Chondrocyte (in vitro differentiated cells): ENCODE measurements at places on chromosomes 12 and 14. TPM values are rescaled to one million over a fixed set of nuclear protein-coding genes. Genes with fewer than 3 reads are reported as not detected.

STON2 gene
- total RNA-seq, result not detected in 3 replicates

- H3K4me3 ChIP-seq, result no peak overlapping the region
- no peak for DNase-seq
- no peak overlapping the region for H3K27ac ChIP-seq
- H3K4me1 ChIP-seq, result peaks cover 26% of the 10 kb centered on the region
- H3K36me3 ChIP-seq, result peaks cover 2% of the 10 kb centered on the region
These were observed 36.5 kb downstream of the FOS start for GRCh38 chr14:75315144-75315543.

DNA sequence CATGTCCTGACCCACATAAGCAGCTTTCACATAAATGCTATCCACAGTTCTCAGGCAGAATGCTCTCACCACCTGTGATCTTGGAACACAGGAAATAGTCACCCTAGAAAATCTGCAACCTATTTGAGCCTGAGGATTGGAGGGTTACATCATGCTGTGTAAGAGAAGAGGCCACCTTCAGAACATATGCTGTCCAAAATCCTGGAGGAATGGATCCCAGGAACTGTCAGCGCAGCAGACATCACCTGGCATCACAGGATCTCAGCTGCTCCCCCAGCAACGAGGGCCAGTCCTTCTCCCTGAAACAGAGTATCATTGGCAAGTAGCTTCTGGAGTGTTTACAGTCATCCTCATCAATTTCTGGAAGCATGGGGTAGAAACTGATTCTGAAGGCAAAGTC, 63.2 kb upstream of the LTA4H start:
- no peak for DNase-seq
- H3K4me1 ChIP-seq, result peaks cover 13% of the 10 kb centered on the region
- H3K4me3 ChIP-seq, result no peak overlapping the region
- no peaks in the 10 kb centered on the region for H3K36me3 ChIP-seq
- H3K27me3 ChIP-seq, result no peaks in the 10 kb centered on the region

DNA sequence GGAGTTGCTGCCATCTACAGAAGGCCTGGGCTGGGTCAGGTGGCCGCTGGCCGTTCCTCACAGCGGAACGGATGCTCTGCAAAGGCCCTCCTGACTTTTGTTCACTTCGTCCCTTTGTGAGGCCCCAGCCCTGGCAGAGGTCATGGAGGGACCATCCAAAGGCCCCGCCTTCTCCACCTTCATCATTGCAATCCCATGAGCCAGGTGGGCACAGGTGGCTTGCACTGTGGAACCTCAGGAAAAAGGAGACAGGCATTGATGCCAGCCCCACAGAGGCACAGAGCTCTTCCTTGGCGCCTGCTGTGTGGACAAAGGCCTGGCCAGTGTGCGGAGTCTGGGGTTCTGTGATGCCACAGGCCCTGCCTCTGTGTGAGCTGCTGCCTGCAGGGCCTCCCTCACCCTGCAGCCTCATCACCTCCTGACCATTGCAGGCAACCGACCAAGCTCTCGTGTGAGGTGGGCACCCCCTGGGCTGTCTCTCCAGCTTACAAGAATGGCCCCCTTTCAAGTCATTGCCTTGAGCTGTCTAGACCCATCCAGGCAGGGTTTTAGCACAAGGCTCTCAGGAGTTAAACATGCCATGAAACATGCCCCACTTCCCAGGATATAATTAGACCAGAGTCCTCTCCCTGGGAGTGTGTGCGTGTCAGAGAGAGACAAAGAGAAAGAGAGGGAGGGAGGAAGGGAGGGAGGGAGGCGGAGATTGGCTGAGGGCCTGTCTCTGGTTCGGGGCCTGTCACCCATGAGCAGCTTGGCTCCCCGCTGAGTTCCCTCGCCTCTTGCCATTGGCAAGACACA, 19.3 kb downstream of the NFKBIA start:
- H3K27me3 ChIP-seq, result no peaks in the 10 kb centered on the region
- no peak for DNase-seq
- peak overlapping the region; percentile 41 for H3K4me3 ChIP-seq
- no peaks in the 10 kb centered on the region for H3K36me3 ChIP-seq

DNA sequence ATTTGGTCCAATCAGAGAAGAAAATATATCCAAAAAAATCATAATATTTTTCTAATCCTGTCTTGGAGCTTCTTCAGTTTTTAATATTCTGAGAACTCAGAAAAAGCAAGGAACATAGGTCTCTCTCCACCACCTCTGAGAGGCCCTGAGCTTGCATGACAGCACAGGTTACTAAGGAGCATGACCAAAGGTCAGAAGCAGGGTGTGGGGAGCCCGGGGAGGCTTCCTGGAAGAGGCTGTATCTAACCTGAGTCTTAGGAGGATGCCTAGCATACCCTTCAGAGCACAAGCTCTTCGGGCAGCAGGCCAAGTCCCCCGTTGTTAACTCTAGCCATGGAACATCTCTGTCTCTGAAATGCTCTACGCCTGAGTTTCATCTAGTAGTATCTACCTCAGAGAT, 15.7 kb upstream of the STON2 start:
- peaks cover 5% of the 10 kb centered on the region for H3K27me3 ChIP-seq
- no peak overlapping the region for H3K27ac ChIP-seq
- no peaks in the 10 kb centered on the region for H3K36me3 ChIP-seq
- no peaks in the 10 kb centered on the region for H3K4me1 ChIP-seq
